ENCODE measurements at places on chromosomes 13 and 19.
A peak's percentile ranks its signal among the peaks of the same experiment; 100 is the strongest.

GRCh38 chr13:35144166-35144890, 202.3 kb downstream of the NBEA start:
- no peak for DNase-seq

GRCh38 chr13:80341756-80342370, 937 bp upstream of the SPRY2 start:
- DNase-seq = no peak

DNA sequence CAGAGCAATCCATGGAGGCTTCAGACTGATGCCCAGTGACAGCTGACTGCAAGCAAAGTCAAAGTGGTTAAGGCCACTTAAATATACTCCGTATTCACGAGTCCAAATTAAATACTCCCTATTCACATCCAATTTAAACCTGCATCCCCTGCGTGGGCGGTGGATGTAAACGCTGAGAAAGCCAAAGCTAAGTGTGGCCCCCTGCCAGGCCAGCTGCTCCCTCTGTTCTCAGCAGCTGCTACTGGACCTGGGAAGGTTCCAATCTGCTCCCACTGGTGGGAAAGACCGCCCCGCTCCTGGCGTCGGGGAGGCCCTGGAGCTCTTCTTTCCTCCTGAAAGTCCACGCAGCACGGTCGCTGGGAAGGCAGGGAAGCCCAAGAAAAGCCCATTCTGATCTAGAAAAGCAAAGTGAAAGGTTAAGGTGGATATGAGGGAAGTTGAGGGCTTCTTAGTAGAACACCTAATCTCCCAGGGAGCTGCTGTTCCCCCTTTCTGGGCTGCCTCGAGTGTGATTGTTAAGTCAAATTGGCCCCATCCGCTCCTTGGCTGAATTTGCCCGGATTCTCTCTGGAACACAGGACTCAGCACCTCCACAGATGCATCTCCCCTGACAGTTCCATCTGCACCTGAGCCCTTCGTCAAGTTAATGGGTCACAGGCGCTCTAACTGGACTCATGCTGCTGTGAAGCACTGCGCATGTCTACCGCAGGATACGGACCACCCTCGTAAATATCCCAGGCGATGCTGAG, 205.5 kb downstream of the USP12 start:
- DNase-seq = no peak

GRCh38 chr13:104015646-104016396, 949.6 kb upstream of the SLC10A2 start:
- DNase-seq = no peak

- DNase-seq = no peak
These were observed 67.5 kb downstream of the LATS2 start for GRCh38 chr13:20993661-20994440.

DNA sequence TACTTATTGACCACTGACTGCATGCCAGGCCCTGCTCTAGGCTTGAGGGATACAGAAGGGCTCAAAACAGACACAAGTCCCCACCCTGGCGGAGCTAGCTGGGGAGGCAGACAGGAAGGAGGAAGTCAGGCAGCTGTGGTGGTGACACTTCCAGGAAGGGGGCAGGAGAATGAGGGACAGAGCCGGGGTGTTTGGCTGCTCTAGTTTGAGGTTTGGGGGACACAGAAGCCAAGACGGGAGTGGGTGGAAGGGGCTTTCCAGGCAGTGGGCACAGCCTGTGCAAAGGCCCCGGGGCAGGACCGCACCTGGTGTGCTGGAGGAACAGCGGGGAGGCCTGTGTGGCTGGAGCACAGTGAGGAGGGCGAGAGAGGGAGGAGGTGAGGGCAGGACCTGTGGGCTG, 4.0 kb downstream of the MRPL54 start:
- peak; percentile 32 for DNase-seq

DNA sequence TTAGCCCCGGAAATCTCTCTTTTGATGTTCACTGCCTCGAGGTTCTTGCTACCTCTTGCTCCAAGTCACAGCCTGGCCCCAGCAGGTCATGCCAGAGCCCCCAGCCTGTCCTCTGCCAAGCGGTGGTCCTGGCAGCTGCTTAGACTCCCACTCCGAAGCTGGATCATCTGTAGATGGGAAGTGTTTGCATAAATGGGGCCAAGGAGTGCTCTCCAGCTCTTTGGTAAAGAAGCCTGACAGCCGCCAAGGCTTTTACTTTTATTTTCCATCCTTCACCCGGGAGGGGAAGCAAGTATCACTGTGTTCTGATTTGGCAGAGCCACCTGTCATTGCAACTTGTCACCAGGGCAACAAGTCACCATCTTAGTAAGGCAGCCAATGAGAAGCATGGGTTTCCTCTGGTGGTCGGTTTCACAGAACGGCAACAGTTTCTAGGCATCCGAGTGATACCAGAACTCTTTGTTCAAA, 10.6 kb upstream of the RETN start:
- DNase-seq = peak; percentile 68

- DNase-seq = no peak
These were observed 132.7 kb upstream of the SLITRK5 start for GRCh38 chr13:87538366-87539052.

DNA sequence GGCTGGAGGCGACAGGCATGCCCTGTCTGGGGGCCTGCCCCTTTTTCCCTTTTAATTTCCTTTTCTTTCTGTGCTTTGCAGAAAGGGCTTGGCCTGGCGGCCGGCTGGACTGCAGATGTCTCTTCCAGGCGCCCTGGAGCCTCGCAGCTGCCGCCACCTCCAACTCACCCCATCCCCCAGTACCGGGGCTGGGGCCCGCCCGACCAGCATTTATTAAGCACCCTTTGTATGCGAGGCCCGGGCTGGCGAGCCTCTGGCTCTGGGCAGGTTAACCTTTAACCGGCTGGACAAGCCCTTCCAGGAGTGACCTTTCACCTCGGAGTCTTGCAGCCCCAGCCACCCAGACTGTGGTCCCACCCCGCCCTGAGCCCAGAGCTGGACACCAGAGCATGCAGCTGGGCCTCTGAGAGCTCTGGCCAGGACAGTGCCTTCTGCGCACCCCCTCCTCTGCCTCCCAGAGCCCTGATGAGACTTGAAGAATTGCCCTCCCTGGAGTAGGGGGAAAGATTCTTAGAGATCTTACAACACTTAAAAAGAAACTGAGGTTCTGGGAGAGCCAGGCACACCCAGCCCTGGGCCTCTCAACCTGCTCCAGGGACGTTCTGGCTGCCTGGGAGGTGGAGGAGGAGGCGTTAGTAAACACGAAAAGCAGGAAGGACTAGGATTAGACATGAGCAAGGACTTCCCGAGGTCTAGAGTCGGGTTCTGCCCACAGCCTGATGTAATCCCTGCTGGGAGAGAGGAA, 1.1 kb upstream of the NR2F6 start:
- no peak for DNase-seq

DNA sequence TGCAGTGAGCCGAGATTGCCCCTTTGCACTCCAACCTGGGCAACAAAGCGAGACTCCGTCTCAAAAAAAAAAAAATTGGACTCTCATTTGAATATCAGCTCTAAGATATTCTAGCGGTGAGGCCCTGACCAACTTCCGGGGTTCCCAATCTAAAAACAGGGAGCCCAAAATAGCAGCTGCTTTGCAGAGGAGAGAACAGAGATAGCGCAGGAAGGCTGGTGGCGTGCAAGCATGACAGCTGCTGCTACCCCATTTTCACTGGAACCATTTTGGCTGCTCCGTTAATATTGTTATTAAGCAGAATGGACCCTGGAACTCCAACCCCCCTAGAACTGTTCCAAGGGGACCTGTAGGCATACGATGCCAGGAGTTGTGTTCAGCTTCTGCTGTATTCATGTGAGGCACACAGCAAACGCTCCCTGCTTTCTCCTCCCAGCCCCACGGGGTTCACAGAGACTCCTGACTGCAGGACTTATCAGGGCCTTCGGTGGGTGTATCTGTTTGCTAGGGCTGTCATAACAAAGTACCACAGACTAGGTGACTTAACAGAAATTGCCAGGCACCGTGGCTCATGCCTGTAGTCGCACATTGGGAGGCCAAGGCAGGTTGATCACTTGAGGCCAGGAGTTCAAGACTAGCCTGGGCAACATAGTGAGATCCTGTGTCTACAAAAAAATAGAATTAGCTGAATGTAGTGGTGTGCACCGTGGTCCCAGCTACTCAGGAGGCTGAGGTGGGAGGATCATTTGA, 11.5 kb downstream of the STXBP2 start:
- DNase-seq = no peak

GRCh38 chr13:75050419-75051046, 431.4 kb downstream of the TBC1D4 start:
- DNase-seq = no peak

GRCh38 chr13:37263871-37264270, 158.4 kb upstream of the CSNK1A1L start:
- DNase-seq = no peak

- DNase-seq = peak; percentile 39
These were observed 1.3 kb downstream of the FPR3 start for GRCh38 chr19:51796195-51796679.

- DNase-seq = no peak
These were observed 2.1 kb downstream of the ZIC5 start for GRCh38 chr13:99969453-99969918.

DNA sequence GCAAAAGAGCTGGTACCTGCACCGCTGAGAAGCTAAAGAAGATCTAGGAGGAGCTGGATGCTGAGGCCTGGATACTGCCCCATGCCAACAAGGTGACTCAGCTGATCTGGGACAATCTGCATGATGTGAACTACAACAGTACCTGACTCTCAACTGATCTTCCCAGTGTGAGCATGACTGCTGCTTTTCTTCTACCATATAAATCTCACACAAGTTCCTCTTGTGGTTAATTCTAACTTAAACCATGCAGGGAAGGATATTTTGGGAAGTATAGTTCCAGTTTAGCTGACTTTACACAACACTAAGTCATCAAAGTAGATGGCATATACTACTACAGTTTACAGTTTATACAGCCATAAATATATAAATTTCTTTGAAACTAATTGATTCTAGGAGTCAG, 91.9 kb downstream of the SLAIN1 start:
- no peak for DNase-seq

Measured in CD4-positive, alpha-beta T cell treated with Interleukin-15 for 1 hour (primary cell).